CD4-positive, alpha-beta T cell (primary cell): ENCODE measurements at places on chromosomes 4 and X.

GRCh38 chrX:42220083-42220482, 296.7 kb upstream of the CASK start:
- H3K27me3 ChIP-seq = no peaks in the 10 kb centered on the region
- no peaks in the 10 kb centered on the region for H3K4me1 ChIP-seq
- no peak overlapping the region for H3K27ac ChIP-seq

- H3K27me3 ChIP-seq = no peaks in the 10 kb centered on the region
- no peaks in the 10 kb centered on the region for H3K36me3 ChIP-seq
These were observed 109.0 kb downstream of the GNL3L start for GRCh38 chrX:54639018-54639345.

GRCh38 chrX:109268340-109268739, 213.5 kb downstream of the GUCY2F start:
- no peak overlapping the region for H3K4me3 ChIP-seq
- DNase-seq = no peak
- no peaks in the 10 kb centered on the region for H3K4me1 ChIP-seq
- H3K36me3 ChIP-seq = no peaks in the 10 kb centered on the region
- no peak overlapping the region for H3K27ac ChIP-seq

GRCh38 chrX:69068301-69069085, 96.8 kb downstream of the PJA1 start:
- no peaks in the 10 kb centered on the region for H3K4me1 ChIP-seq
- no peaks in the 10 kb centered on the region for H3K36me3 ChIP-seq
- H3K27ac ChIP-seq = no peak overlapping the region
- no peak overlapping the region for H3K4me3 ChIP-seq
- H3K27me3 ChIP-seq = no peaks in the 10 kb centered on the region

GRCh38 chr4:7428261-7429068, 6.3 kb downstream of the PSAPL1 start:
- no peaks in the 10 kb centered on the region for H3K4me1 ChIP-seq
- no peaks in the 10 kb centered on the region for H3K36me3 ChIP-seq
- H3K4me3 ChIP-seq = no peak overlapping the region
- no peaks in the 10 kb centered on the region for H3K27me3 ChIP-seq
- no peak overlapping the region for H3K27ac ChIP-seq

GRCh38 chrX:31658360-31658759, 586.5 kb upstream of the FTHL17 start:
- H3K27ac ChIP-seq = no peak overlapping the region
- H3K36me3 ChIP-seq = no peaks in the 10 kb centered on the region
- DNase-seq = no peak
- H3K4me3 ChIP-seq = no peak overlapping the region

DNA sequence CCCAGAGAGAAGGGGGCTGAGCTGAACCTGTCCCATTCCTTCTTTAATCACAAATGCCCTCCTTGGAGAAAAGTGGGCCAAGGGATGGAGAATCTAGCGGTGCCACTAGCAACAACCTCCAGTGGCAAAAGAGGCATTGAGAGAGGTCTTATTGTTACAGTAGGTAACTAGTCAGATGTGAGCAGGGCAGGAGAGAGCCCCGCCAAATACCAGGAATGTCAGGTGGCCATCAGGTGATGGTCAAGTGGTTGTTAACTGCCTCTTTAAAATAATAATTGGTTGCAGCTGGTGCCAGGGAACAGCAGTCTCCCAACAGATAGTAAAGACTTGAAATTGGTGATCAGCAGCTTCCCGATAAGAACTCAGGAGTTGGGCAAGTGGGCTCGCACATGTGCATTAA, 116.1 kb downstream of the EVC2 start:
- H3K27ac ChIP-seq = no peak overlapping the region
- DNase-seq = no peak

- H3K27ac ChIP-seq = no peak overlapping the region
- H3K4me3 ChIP-seq = no peak overlapping the region
- no peak for DNase-seq
- H3K36me3 ChIP-seq = no peaks in the 10 kb centered on the region
- H3K27me3 ChIP-seq = no peaks in the 10 kb centered on the region
- H3K4me1 ChIP-seq = peaks cover 2% of the 10 kb centered on the region
These were observed 158.8 kb upstream of the NDST4 start for GRCh38 chr4:115272185-115272584.

- H3K27ac ChIP-seq = no peak overlapping the region
- H3K4me1 ChIP-seq = no peaks in the 10 kb centered on the region
- H3K36me3 ChIP-seq = peaks cover 66% of the 10 kb centered on the region
- no peak overlapping the region for H3K4me3 ChIP-seq
- no peak for DNase-seq
These were observed 28.4 kb upstream of the CPLX1 start for GRCh38 chr4:854356-854755.

GRCh38 chrX:15310117-15310516, 5.3 kb downstream of the ASB11 start:
- DNase-seq = no peak
- no peak overlapping the region for H3K4me3 ChIP-seq
- no peaks in the 10 kb centered on the region for H3K4me1 ChIP-seq
- no peak overlapping the region for H3K27ac ChIP-seq

GRCh38 chr4:84751707-84752106, 168.8 kb downstream of the CDS1 start:
- no peak overlapping the region for H3K27ac ChIP-seq
- no peaks in the 10 kb centered on the region for H3K36me3 ChIP-seq

GRCh38 chrX:127879585-127879984, 172.6 kb downstream of the ACTRT1 start:
- H3K4me3 ChIP-seq = no peak overlapping the region
- H3K27me3 ChIP-seq = no peaks in the 10 kb centered on the region
- DNase-seq = no peak
- H3K36me3 ChIP-seq = no peaks in the 10 kb centered on the region
- no peak overlapping the region for H3K27ac ChIP-seq

- no peaks in the 10 kb centered on the region for H3K36me3 ChIP-seq
- no peaks in the 10 kb centered on the region for H3K27me3 ChIP-seq
- no peak for DNase-seq
These were observed 855.2 kb upstream of the ADGRL3 start for GRCh38 chr4:60344908-60345307.

DNA sequence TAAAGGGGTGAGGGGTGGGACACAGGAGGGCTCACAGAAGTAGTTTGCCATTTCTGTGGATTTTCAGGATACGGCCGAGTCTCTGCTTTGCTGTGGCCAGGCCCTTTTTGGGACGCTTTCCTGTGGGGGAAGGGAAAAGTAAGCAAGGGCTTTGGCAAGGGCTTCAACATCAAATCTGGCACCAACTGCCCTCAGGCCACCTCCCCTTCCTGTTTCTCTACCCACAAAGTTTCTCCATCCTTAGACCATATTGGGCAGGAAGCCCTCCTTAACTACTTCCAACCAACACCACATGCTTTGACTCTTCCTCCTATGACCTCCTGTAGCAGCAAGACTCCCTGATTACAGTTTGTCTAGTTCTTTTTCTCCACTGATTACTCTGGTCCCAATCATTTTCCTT, 105.1 kb downstream of the PHF8 start:
- peaks cover 56% of the 10 kb centered on the region for H3K36me3 ChIP-seq
- no peak overlapping the region for H3K4me3 ChIP-seq
- H3K27ac ChIP-seq = no peak overlapping the region
- peaks cover 3% of the 10 kb centered on the region for H3K4me1 ChIP-seq

GRCh38 chrX:15675490-15675921, 10.9 kb upstream of the CLTRN start:
- peaks cover 4% of the 10 kb centered on the region for H3K27me3 ChIP-seq
- peak; percentile 92 for DNase-seq
- peak overlapping the region; percentile 90 for H3K4me3 ChIP-seq

DNA sequence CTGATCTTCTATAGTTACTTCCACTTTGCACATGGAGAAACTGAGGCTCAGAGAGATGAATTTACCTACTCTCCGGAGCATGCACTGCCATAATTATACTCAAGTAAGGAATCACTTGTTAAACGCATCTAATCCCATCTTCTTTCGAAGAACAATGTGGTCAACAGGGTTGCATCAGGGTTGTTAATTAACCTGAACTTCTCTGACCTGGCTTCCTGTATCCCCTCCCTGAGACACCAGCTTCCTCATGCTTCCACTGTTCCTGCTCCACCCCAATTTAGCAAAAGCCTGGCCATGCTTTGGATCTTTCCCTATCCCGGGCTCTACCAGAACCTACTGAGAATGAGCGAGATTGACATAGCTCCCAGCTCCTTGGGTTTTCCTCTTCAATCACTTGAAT, 136.7 kb downstream of the SMIM20 start:
- H3K4me3 ChIP-seq = no peak overlapping the region
- H3K4me1 ChIP-seq = no peaks in the 10 kb centered on the region
- H3K27me3 ChIP-seq = no peaks in the 10 kb centered on the region
- H3K36me3 ChIP-seq = no peaks in the 10 kb centered on the region

- H3K4me3 ChIP-seq = no peak overlapping the region
- H3K27ac ChIP-seq = no peak overlapping the region
- H3K36me3 ChIP-seq = no peaks in the 10 kb centered on the region
- no peaks in the 10 kb centered on the region for H3K27me3 ChIP-seq
- no peak for DNase-seq
These were observed 159.6 kb downstream of the SOWAHB start for GRCh38 chr4:76738086-76738931.

GRCh38 chr4:160510928-160511327, 1408.0 kb downstream of the RAPGEF2 start:
- DNase-seq = no peak
- no peak overlapping the region for H3K4me3 ChIP-seq
- H3K36me3 ChIP-seq = no peaks in the 10 kb centered on the region

GRCh38 chr4:30901461-30902451, 181.6 kb downstream of the PCDH7 start:
- no peaks in the 10 kb centered on the region for H3K27me3 ChIP-seq
- no peak overlapping the region for H3K4me3 ChIP-seq
- no peak overlapping the region for H3K27ac ChIP-seq
- no peak for DNase-seq

DNA sequence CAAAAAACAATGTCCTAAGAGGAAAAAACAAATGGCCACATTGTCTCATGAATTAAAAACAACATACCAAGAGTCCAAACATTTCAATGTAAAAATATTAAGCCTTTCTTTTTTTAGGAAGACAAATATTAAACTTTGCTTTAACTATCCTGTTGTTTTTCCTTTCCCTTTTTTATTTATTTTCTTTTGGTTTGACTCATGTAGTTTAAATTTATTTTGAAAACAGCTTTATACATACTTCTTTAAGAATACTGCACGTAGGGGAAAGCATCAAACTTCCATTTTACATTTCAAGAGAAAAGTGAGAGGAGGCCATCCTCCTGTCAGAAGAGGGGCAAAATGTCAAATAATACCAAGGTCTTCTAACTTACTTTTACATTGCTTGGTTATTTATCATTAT, 8.7 kb downstream of the GAB1 start:
- DNase-seq = no peak
- H3K36me3 ChIP-seq = no peaks in the 10 kb centered on the region
- H3K4me1 ChIP-seq = no peaks in the 10 kb centered on the region
- no peak overlapping the region for H3K4me3 ChIP-seq
- H3K27ac ChIP-seq = no peak overlapping the region

DNA sequence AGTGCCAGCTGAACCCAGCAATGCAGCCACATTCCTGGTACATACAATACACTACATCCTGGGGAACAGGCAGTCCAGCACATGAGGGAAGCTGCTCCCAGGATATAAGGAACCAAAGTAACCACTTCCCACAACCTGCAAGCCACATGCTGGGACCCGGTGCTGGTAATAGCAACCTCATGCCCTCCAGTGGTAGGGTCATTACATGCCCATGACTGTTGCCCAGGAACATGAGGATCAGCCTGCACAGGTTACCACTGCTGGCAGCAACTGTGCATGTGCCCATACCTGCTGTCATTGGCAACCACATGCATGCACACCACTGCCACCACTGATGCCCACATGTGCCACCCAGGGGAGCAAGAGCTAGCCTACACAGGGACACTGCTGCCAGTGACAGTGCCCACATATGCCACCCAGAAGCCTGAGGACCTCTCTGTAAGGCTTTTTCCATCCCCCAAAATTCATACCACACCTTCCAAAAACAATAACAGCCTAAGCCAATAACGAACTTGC, 1982.5 kb downstream of the ARAP2 start:
- no peak overlapping the region for H3K4me3 ChIP-seq
- H3K4me1 ChIP-seq = no peaks in the 10 kb centered on the region
- no peaks in the 10 kb centered on the region for H3K36me3 ChIP-seq

- H3K36me3 ChIP-seq = peaks cover 3% of the 10 kb centered on the region
- peak overlapping the region; percentile 65 for H3K4me3 ChIP-seq
- peaks cover 72% of the 10 kb centered on the region for H3K4me1 ChIP-seq
- peak overlapping the region; percentile 72 for H3K27ac ChIP-seq
- no peak for DNase-seq
- H3K27me3 ChIP-seq = no peaks in the 10 kb centered on the region
These were observed 381 bp downstream of the TXK start for GRCh38 chr4:48133669-48134068.

GRCh38 chr4:120971884-120972283, 49.4 kb upstream of the PRDM5 start:
- H3K4me3 ChIP-seq = no peak overlapping the region
- no peaks in the 10 kb centered on the region for H3K4me1 ChIP-seq
- no peak for DNase-seq
- no peaks in the 10 kb centered on the region for H3K27me3 ChIP-seq

- H3K4me1 ChIP-seq = no peaks in the 10 kb centered on the region
- H3K27ac ChIP-seq = no peak overlapping the region
- H3K36me3 ChIP-seq = no peaks in the 10 kb centered on the region
- DNase-seq = no peak
- no peak overlapping the region for H3K4me3 ChIP-seq
These were observed 10.5 kb upstream of the FGF16 start for GRCh38 chrX:77436682-77437081.

DNA sequence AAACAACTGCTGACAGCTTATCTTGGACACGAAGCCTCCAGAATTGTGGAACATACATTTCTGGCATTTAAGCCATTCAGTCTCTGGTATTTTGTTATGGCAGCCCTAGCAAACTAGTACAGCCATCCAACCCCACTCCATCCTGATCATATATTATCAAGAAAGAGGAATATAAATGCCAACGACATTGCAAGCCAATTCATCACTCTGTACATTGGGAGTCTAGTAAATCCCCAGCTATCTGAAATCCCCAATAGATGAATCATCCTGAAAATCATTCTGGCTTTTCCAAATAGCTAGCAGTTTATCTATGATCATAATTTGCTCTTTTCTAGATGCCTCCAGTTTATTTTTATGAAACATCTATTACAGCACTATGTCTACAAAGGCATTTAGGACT, 41.1 kb downstream of the FRMD7 start:
- H3K4me3 ChIP-seq = no peak overlapping the region
- no peaks in the 10 kb centered on the region for H3K4me1 ChIP-seq
- DNase-seq = no peak
- no peaks in the 10 kb centered on the region for H3K36me3 ChIP-seq
- H3K27ac ChIP-seq = no peak overlapping the region
- no peaks in the 10 kb centered on the region for H3K27me3 ChIP-seq

DNA sequence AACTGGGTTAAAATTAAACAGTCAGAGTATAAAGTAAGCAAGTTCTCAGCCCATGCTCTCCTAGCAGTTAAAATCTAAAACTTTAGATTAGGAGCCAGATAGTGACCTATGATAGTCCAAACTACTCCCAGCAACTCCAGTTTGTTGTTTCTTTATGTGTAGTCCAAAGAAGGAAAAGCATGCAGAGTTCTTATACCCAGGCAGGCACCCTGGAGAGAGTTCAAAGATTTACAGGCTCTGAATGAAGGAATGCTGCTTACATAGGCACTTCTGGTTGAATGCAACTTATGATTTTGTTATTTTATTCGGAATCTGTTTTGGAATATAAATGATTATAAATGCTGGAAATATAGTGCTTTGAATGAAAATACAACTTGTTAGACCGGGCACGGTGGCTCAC, 67.2 kb downstream of the GPAT3 start:
- H3K36me3 ChIP-seq = no peaks in the 10 kb centered on the region
- H3K27me3 ChIP-seq = no peaks in the 10 kb centered on the region
- H3K4me3 ChIP-seq = no peak overlapping the region
- no peaks in the 10 kb centered on the region for H3K4me1 ChIP-seq
- DNase-seq = no peak
- no peak overlapping the region for H3K27ac ChIP-seq
